ENCODE measurements at places on chromosomes 16 and 17.

GRCh38 chr17:15422392-15422965 is 44.9 kb downstream of the CDRT4 start:
- DNase-seq = no peak

DNA sequence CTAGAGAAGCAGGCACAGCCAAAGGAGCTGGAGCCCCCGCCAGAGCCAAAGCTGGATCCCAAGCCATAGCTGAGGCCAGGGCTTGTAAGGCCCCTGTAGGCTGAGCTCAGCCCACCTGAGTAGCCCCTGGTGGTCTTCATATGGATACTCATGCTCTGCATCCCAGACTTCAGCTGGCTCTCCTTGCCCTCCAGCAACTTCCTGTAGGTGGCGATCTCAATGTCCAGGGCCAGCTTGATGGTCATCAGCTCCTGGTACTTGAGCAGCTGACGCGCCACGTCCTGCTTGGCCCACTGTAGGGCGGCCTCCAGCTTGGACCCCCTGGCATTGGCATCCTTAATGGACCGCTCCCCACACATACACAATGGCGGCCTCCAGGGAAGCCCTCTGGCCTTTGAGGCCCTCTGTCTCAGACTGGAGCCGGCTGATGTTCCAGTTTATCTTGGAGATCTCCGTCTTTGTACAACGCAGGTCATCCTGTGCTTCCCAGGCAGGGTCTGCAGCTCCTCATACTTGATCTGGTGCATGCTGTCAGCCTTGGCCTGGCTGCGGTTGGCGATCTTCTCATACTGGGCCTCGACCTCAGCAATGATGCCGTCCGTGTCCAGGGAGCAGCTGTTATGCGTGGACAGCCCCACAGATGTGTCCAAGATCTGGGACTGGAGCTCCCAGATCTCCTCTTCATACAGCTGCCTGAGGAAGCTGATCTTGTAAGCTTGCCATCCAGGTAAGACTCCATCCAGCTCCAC is 28.9 kb downstream of the IKZF3 start:
- no peak for DNase-seq

GRCh38 chr16:1034230-1035065 is 38.1 kb upstream of the SSTR5 start:
- no peak for DNase-seq

GRCh38 chr17:28567604-28568003 is 3.7 kb downstream of the PIGS start:
- no peak for DNase-seq

- DNase-seq = no peak
Measured at GRCh38 chr17:55228683-55229192, 36.0 kb upstream of the HLF start.

DNA sequence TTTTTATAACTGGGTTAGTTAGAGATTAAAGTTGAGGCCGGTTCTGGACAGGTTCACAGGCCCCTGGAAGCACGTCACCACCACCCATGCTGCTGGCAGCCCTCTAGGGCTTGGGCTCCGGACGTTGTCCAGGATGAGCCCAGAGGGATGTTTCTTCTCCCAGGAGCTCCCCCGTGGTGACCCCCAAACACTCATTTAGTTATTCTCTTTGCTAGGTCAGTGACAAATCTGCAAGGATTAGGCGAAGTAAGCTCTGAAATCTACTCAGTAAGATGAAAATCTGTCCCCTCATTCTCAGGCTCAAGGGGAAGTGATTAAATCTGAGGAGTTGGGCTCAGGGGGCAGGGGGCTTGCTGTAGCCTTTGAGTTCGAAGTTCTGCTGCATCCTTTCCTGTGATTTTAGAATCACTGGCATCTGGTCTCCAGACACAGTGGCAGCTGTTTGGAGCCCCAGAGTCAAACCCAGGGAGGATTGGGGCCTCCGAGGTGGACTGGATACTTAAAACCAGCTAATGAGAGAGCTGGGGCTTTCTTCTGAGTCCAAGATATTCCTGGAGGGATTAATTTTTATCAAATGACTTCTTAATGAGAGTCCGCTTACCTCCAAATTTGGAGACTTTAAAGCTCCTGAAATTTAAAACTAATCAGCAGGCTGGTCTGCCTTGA is 49.2 kb upstream of the HS3ST2 start:
- DNase-seq = no peak

DNA sequence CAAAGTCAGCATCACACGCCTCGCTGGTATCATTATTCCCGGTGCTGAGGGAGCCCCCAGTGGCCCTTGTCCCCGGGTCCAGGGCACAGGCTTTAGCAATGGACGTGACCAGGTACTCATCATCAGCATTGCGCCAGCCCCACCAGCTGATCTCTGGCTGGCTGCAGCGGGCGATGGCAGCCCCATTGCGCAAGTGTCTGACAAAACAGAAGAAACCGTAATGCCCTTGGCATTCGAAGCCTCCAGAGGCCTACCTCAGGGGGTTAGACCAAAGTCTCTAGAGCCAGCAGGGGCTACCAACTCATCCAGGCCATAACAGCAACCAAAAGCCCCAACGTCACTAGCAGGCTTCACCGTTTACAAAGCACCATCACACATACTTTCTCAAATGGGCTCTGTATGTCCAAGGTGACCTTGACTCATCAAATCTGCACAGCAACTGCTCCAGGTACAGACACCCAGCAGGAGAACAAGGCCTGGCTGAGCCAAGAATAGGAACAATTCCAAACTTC is 7.3 kb downstream of the MTMR4 start:
- DNase-seq = no peak

GRCh38 chr17:55576237-55576995 is 65.2 kb upstream of the SMIM36 start:
- DNase-seq = peak; percentile 44

DNA sequence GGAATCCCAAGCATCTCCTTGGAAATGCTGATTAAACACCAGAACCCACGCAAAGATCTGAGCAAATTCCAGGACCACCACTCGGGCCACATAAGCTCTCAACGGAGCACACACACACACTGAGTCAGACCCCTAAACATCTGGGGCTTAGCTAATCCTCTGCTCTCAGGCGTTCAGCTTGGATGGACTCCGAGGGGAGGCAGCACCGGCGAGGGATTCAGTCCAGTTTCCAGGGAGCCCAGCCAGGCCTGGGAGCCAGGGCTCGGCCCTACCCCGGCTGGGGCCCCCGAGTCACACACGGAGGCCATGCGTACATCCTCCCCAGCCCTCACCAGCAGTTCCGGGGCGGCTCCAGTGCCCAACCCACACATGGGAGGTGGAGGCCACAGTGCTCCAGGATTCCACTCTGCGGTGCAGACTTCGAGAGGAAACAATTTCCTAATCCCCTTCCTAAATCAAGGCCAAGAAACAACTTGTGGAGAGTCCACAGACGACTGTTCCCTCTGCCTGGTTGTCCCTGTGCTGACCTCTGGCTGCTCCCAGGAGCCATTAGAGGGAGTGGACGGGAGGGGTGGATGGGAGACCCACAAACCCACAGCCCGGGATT is 70.5 kb downstream of the GAS7 start:
- peak; percentile 65 for DNase-seq

DNA sequence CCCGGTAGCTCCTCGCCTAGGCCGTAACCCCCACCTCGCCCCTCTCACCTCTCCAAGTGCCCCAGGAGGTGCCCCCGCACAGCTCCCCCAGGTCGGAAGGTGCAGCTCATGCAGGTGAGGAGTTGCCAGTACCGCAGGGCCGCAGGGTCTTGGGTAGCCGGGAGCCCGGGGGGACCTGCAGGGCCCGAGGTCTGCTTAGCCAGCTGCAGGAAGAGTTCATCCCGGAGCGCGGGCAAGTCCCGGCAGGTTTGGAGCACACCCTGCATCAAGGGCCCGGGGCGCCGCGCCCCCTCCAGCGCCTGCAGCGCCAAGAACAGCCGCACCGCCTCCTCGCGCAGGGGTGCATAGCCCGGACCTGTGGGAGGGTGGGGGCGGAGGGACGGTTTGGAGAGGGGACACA is 4.8 kb downstream of the PLEKHH3 start:
- no peak for DNase-seq
